Stimulated activated CD8-positive, alpha-beta memory T cell treated with anti-CD3 and anti-CD28 coated beads, Interleukin-2, amount 100 ng/mL, for 48 hours (primary cell): ENCODE measurements at places on chromosomes 2 and 18.

GRCh38 chr2:105934467-105934866 lies 189.8 kb downstream of the NCK2 start:
- DNase-seq: no peak

DNA sequence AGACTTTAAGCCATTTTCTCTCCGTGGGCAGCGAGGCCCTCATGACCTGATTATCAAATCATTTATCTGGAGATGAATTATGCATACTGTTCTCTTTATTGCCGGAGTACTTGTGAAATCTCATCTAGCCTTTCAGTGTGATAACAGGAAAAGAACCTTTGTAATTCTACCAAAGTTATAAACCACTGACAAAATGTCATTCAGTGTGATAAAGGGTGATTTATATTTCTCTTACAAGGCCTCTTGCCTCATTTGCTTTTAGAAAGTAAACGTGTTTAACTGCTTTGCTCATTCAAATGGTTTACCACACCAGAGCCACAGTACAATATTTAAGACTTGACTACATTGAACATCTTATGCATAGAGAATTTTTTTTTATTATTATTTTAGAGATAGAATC lies 13.8 kb downstream of the MTCL1 start:
- DNase-seq: no peak

GRCh38 chr2:89841476-89841840 lies 1150.0 kb downstream of the RPIA start:
- DNase-seq: no peak

- DNase-seq: no peak
Observed at GRCh38 chr2:12014088-12014960, 267.9 kb downstream of the LPIN1 start.

DNA sequence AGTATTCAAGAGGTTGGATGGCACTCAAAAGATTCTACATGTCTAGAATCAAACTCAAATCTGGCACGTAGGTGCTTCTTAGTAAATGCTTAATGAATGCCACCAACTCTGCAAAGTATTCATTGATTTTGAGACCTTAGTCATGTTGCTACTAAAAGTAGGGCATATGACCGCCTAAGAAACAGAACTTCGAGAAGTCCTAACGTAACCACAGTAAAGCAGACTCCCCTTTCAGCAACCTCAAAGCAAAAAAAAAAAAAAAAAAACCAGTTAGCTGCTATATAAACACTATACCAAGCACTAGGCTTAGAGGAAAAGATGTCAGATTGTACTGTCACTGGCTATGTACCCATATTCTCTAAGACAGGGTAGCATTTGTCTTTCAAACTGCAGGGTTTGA lies 33.9 kb downstream of the PTCD3 start:
- no peak for DNase-seq

DNA sequence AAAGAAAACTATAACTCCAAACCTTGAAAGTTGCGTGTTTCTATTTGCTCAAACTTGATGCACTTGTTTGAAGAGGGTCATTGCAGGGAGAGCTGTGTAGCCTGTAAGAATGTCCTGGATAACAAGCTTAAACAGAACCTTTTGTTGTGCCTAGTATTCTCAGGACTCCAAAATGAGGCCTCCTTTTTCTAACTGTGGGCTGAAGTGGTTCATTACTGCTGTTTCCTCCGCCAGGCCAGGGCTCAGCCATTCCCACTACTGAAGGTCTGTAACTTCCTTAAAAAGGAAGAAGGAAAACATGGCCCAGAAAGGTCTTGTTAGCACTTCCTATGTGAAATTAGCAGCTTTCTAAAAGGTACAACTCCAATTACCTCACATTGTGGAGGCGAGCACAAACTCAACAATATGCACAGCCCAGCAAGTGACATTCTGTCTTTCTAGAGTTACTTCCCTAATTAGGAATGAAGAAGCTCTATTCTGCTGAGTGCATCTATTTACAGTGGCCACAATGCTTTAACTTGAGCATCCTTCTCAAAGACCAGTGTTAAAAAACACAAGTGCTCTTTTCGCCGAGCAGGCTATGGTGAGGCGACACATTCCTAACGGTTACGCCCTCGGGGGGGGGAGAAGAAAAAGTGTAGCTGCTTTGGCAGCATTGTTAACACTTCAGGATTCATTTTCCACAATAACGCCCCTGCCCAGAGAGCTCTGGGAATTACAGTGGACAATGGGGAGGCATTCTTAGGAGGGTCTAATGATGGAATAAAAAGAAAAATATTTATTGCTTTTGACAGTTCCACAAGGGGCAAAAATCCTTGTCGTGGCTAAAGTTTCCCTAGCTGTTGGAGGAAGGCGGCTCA lies 136.9 kb upstream of the SIX3 start:
- DNase-seq: no peak

DNA sequence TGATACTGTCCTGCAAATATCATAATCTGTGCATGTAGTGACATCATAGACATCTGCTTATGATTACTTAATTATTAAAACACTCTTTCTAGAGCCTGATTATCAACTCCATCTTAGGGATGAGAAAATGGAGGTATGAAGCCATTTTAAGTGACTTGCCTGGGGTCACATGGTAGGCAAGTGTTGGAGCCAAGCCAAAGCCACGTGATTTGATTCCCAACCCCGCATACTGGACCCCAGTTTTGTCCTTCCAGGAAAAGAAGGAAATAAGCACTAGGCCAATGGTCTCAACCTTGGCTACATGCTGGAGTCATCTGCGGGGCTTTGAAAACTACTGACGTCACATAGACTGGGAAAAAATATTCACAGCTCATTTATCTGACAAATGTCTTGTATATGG lies 19.6 kb upstream of the SEH1L start:
- no peak for DNase-seq
